Caco-2 (cell line): ENCODE measurements at places on chromosomes 5 and 9.

DNA sequence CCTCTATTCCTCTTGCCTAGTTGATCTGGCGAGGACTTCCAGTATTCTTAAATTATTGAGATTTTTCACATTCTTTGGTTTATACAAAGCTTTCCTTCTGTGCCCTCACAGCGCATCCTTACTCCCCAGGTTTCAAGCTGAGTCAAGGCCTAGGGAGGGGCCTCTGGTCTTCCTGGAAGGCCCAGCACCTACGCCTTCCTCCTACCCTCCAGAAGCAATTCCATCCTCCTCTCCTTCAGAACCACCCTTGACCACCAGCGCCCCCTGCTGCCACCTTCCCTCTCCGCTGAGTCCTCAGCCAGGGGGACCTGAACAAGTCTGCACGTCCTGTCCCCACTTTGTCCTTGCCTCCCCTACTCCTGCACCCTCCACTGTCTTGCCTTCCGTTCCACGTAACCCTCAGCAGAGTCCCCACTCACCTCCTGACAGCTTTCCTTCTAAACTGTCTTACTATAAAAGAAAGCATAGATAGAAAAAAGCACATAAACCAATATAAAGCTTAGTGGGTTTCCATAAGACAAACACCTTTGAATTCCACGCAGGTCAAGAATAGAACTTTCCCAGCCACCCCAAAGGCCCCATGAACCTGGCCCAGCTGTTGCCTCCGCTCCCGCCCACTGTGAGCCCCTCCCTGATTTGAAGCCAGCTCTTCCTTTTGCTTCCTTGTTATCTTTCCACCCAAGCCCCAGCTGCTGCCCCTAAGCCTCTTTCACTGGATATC lies 63.0 kb upstream of the CTSL start:
- H3K27ac ChIP-seq, result no peak overlapping the region
- H3K4me1 ChIP-seq, result no peaks in the 10 kb centered on the region
- H3K36me3 ChIP-seq, result no peaks in the 10 kb centered on the region; the same call in none of the 2 replicates
- H3K27me3 ChIP-seq, result no peaks in the 10 kb centered on the region

- H3K27me3 ChIP-seq, result no peaks in the 10 kb centered on the region
- H3K36me3 ChIP-seq, result no peaks in the 10 kb centered on the region
- H3K4me3 ChIP-seq, result peak overlapping the region; percentile 76
- H3K4me1 ChIP-seq, result peaks cover 50% of the 10 kb centered on the region
- peak overlapping the region; percentile 50 for H3K27ac ChIP-seq
These were observed 11.8 kb downstream of the ITGA1 start for GRCh38 chr5:52799358-52799982.

GRCh38 chr9:27427272-27427643 lies 96.8 kb upstream of the IFNK start:
- no peaks in the 10 kb centered on the region for H3K36me3 ChIP-seq
- H3K4me1 ChIP-seq, result peaks cover 67% of the 10 kb centered on the region
- no peak overlapping the region for H3K4me3 ChIP-seq
- DNase-seq, result peak; percentile 39
- no peaks in the 10 kb centered on the region for H3K27me3 ChIP-seq

- peaks cover 9% of the 10 kb centered on the region for H3K4me1 ChIP-seq
- no peak for DNase-seq
- H3K4me3 ChIP-seq, result no peak overlapping the region
- no peaks in the 10 kb centered on the region for H3K27me3 ChIP-seq
- H3K36me3 ChIP-seq, result no peaks in the 10 kb centered on the region
- no peak overlapping the region for H3K27ac ChIP-seq
These were observed 210.6 kb downstream of the PAX5 start for GRCh38 chr9:36823466-36823865.

DNA sequence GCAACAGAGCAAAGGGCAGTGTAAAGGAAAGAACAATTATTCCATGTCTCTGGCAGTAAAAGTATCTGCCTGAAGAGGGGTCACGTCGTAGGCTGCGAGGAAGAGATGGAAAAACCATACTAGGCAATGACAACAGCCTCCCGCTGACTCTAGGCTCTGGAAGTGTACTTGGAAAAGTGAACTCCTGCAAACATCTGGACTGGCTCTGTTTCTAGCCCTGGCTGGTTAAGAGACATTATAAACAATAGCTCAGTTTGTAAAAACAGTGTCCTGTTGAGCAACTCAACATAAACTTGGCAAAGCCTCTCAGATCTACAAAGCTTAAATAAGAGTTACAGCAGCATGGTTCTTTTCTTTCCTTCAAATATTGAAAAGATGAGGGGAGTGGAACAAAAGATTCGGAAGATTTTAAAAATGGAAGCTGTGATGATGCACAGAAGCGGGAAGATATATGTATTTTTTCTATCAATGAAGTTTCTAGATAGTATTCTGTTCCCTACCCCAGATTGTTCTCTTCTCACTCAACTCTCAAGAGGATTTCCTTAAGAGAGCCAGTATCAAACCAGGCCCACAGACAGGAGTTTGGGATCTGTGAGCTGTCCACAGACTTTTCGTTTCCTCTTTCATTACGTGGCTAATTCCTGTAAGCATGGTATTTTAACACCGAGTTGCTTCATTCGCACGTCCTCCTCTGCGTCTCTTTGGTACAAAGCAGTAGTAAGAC lies 79.4 kb downstream of the SPTLC1 start:
- H3K36me3 ChIP-seq, result no peaks in the 10 kb centered on the region
- H3K27me3 ChIP-seq, result no peaks in the 10 kb centered on the region
- no peak overlapping the region for H3K27ac ChIP-seq
- H3K4me3 ChIP-seq, result no peak overlapping the region
- DNase-seq, result no peak

GRCh38 chr9:135035781-135036760 lies 51.4 kb upstream of the OLFM1 start:
- DNase-seq, result peak; percentile 12
- H3K27ac ChIP-seq, result no peak overlapping the region
- H3K4me1 ChIP-seq, result no peaks in the 10 kb centered on the region
- no peaks in the 10 kb centered on the region for H3K36me3 ChIP-seq
- H3K4me3 ChIP-seq, result no peak overlapping the region
- H3K27me3 ChIP-seq, result no peaks in the 10 kb centered on the region

GRCh38 chr5:132283423-132284043 lies 10.7 kb upstream of the SLC22A4 start:
- H3K27ac ChIP-seq, result no peak overlapping the region
- no peaks in the 10 kb centered on the region for H3K36me3 ChIP-seq
- DNase-seq, result no peak
- H3K4me1 ChIP-seq, result peaks cover 13% of the 10 kb centered on the region
- H3K4me3 ChIP-seq, result no peak overlapping the region
- no peaks in the 10 kb centered on the region for H3K27me3 ChIP-seq

GRCh38 chr5:143134269-143134668 lies 269.2 kb downstream of the NR3C1 start:
- no peak for DNase-seq
- no peak overlapping the region for H3K27ac ChIP-seq
- H3K4me3 ChIP-seq, result no peak overlapping the region
- H3K27me3 ChIP-seq, result no peaks in the 10 kb centered on the region

DNA sequence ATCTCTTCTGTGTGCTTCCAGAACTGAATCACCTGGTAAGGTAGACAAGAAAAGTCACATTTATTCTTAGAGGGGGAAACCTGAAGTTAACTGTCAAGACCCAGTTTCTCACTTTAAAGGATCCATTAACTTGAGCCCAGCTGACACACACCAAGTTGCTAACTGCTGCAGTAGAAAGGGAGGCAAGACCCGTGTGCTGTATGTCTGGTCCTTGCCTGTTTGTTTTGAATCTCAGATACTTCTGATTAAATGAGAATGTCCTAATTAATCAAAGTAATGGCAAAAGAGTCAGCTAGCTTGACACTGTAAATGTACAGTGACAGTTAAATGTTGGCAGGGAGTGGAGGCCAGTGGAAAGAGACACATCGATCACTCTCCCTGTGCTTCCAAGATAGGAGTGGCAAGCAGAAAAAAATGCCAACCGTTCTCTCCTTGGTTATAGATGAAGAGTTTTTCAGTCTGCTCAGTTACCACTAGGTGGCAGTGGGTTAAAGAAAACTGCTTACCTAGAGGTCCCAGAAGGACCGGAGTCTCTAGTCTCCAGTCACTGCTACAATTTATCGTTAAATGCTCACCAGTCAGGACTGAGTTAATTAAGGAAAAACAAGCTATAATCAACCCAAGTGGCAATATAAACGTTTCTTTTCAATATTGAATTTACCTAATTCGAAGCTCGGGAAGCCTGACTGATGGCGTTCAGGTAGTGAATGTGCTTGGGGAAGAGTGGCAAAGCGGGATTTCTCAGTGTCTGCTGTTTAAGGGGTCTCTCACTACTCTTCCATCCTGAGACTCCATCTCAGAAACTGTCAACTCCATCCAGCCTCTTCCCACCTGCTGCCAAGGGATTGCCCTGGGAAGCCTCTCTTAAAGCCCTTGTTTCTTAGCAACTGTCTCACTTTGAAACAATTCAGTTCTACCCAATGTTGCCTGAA lies 18.4 kb downstream of the LSM11 start:
- H3K27me3 ChIP-seq, result no peaks in the 10 kb centered on the region
- no peak overlapping the region for H3K4me3 ChIP-seq
- DNase-seq, result peak; percentile 53
- no peak overlapping the region for H3K27ac ChIP-seq
- no peaks in the 10 kb centered on the region for H3K4me1 ChIP-seq

- no peaks in the 10 kb centered on the region for H3K36me3 ChIP-seq
These were observed 51.8 kb downstream of the SLC1A3 start for GRCh38 chr5:36658038-36658756.

GRCh38 chr9:77375956-77376532 lies 198.7 kb downstream of the VPS13A start:
- no peaks in the 10 kb centered on the region for H3K4me1 ChIP-seq
- H3K36me3 ChIP-seq, result no peaks in the 10 kb centered on the region
- DNase-seq, result no peak
- no peak overlapping the region for H3K27ac ChIP-seq
- H3K4me3 ChIP-seq, result no peak overlapping the region

DNA sequence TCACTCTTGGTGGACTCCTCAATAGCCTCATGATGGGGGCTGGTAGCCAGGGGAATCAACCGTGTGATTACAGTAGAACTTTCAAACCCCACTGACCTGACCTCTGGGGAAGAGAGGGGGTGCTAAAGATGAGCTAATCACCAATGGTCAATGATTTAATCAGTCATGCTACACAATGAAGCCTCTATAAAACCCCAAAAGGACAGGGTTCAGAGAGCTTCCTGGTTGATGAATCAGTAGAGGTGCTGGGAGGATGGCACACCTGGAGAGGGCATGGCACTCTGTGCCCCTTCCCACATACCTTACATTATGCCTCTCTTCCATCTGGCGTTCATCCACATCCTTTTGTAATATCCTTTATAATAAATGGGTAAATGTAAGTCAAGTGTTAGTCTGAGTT lies 8.9 kb upstream of the SH3TC2 start:
- no peak for DNase-seq
- H3K27me3 ChIP-seq, result no peaks in the 10 kb centered on the region
- H3K27ac ChIP-seq, result no peak overlapping the region
- H3K4me1 ChIP-seq, result no peaks in the 10 kb centered on the region

DNA sequence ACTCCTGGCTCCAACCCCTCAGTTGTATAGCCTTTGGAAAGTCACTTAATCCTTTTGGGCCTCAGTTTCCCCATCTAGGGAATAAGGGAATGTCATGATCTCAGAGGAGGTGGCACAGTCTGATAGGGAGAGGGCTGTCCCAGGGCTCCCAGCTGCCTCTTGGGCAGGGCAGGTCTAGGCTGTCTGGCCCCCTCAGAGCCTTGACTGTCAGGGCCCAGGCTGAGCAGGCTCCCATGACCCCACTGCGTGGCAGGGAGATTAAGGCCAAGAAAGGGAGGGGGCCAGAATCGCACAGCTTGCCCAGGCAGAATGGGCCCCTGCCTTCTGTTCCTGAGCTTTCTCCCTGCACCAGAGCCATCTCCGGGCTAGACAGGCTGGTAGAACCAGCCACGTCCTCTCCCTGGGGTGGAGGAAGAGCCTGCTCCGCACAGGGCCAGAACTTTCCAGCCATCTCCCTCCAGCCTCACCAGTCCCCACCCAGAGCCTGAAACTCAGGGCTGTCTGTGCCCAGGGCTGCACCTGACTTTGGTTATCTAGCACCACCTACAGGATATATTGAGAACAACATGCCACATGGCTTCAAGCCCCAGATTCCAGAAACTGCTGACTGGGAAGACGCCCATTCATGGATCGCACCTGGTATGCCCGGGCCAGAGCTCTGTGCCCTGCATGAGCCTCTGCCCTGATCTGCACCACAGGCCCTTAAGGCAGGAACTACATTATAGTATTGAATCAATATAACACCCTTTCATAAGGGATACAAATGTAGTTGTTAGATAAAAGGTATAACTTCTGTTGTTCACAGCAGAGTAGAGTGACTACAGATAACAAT lies 32.1 kb downstream of the NAIF1 start:
- no peak overlapping the region for H3K27ac ChIP-seq
- no peaks in the 10 kb centered on the region for H3K4me1 ChIP-seq
- no peaks in the 10 kb centered on the region for H3K27me3 ChIP-seq
- no peak overlapping the region for H3K4me3 ChIP-seq

DNA sequence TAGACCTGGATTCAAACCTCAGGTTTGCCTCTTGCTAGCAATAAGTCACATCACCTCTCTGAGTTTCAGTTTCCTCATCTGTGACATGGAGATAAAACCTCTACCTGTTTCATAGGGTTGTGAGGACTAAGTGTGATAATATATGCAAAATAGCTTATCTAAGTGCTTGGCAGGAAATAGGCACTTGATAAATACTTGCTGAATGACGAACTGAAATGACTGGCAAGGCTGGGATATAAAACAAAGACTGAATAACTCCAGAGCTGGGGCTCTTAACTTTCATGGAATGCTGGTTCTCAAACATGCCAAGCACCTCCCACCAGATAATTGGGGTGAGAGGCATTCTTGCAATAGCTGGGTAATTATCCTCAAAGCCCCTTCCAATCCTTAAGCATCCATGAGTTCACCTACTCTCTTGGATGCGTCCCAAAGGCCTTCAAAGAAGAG lies 87.6 kb downstream of the ADRB2 start:
- no peaks in the 10 kb centered on the region for H3K36me3 ChIP-seq
- peaks cover 31% of the 10 kb centered on the region for H3K4me1 ChIP-seq
- H3K27ac ChIP-seq, result no peak overlapping the region
- H3K27me3 ChIP-seq, result no peaks in the 10 kb centered on the region
- no peak overlapping the region for H3K4me3 ChIP-seq

DNA sequence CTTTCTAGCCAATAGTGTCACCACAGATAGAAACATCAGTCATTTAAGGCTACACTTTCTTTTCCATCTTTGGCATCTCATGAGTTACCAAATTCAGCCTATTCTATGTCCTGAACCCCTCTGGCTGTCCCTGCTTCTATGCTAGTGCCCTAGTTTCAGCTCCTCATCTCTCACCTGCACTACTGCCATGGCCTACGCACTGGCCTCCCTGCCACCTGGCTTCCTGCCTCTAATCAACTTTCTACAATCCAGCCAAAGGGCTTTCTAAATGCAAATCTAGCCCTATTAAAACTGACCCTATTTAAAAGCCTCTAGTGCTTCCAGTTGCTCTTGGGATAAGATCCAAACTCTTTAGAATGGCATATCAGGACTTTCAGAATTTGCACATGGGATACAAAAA lies 482.9 kb downstream of the TMEM38B start:
- no peaks in the 10 kb centered on the region for H3K36me3 ChIP-seq
- H3K4me3 ChIP-seq, result no peak overlapping the region
- H3K27ac ChIP-seq, result peak overlapping the region; percentile 26
- peaks cover 30% of the 10 kb centered on the region for H3K4me1 ChIP-seq
- DNase-seq, result no peak
